Neural crest cell (in vitro differentiated cells): ENCODE measurements at places on chromosomes 12 and 14. TPM values are rescaled to one million over a fixed set of nuclear protein-coding genes. Genes with fewer than 3 reads are reported as not detected.

DNA sequence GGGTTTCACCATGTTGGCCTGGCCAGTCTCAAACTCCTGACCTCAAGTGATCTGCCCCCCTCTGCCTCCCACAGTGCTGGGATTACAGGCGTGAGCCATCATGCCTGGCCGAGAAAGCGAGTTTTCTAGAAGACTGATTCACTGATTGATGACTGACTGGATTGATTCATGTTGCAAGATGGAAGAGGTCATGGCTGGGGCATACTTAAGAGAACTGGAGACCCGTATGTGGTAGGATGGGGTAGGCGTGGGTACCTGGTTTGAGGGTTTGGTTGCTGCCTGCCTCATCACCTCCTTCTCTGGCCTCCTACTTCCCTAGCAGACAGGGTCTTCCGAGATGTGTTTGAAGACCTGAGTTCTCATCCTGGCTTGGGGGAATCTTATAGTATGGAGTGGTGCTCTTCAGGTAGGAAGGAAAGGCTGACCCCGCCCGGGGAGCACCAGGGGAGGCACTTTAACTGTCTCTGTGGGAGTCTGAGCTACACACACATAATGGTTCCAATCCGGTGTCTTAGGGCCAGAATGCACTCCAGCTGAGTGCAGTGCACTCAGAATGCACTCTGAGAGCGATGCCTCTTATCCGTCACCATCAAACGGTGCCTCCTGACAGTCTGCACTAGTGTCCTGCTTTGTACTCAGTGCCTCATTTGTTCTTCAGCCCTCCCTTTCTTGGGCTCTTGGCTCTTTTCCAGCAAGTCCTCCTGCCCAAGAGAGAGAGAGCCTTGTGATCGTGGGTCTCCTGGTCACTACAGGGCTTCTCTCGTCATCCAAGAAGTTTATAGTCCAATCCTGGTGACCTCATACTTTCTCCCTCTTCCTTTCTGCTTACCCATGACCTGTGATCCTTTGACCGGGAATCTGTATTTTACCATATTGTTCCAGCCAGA lies 19.7 kb downstream of the PLEKHG3 start:
- H3K36me3 ChIP-seq: peaks cover 8% of the 10 kb centered on the region
- H3K27ac ChIP-seq: peak overlapping the region; percentile 59
- peaks cover 98% of the 10 kb centered on the region for H3K27me3 ChIP-seq
- peak overlapping the region; percentile 4 for H3K4me3 ChIP-seq

DNA sequence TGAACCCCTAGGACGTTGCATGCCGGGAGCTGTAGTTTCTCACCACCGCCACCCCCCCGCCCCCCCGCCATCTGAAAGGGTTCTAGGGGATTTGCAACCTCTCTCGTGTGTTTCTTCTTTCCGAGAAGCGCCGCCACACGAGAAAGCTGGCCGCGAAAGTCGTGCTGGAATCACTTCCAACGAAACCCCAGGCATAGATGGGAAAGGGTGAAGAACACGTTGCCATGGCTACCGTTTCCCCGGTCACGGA lies 501 bp upstream of the HSP90B1 start:
- H3K36me3 ChIP-seq: peaks cover 5% of the 10 kb centered on the region
- peaks cover 4% of the 10 kb centered on the region for H3K27me3 ChIP-seq
- DNase-seq: no peak

DNA sequence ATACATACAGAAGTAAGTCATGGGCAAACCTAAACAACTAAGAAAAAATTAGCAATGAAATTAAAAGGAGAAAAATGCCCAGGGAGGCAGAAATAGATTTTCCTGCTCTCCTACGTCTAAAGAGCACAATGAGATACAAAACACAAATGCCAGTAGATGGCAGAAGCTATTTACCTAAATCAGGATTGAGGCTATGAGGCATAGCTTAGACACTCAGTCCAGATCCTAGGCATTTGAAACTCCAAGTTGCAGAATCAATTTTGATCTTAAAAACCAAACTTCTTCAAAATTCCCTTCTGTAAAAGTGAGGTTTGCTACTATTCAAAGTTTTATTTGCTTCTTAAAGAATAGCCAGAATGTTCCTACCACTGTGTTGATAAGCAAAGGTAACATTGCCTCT lies 368.6 kb downstream of the DAD1 start:
- H3K4me1 ChIP-seq: no peaks in the 10 kb centered on the region
- H3K27ac ChIP-seq: no peak overlapping the region
- no peaks in the 10 kb centered on the region for H3K36me3 ChIP-seq
- DNase-seq: no peak
- no peak overlapping the region for H3K4me3 ChIP-seq

- H3K4me1 ChIP-seq: no peaks in the 10 kb centered on the region
- DNase-seq: no peak
- H3K27me3 ChIP-seq: no peaks in the 10 kb centered on the region
- H3K4me3 ChIP-seq: no peak overlapping the region
- no peak overlapping the region for H3K27ac ChIP-seq
Measured at GRCh38 chr14:79325557-79325956, 885.7 kb downstream of the DIO2 start.

DNA sequence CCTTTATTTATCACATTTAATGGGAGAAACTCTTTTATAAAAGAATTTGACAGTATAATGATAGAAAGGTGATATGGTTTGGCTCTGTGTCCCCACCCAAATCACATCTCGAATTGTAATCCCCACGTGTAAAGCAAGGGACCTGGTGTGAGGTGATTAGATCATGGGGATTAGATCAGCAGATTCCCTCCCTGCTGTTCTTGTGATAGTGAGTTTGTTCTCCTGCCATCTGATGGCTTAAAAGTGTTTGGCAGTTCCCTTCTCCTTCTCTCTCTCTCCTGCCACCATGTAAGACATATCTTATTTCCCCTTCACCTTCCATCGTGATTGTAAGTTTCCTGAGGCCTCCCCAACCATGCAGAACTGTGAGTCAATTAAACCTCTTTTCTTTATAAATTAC lies 1110.3 kb downstream of the FLRT2 start:
- DNase-seq: no peak
- H3K4me3 ChIP-seq: no peak overlapping the region
- no peaks in the 10 kb centered on the region for H3K36me3 ChIP-seq
- H3K27ac ChIP-seq: no peak overlapping the region

- H3K27ac ChIP-seq: no peak overlapping the region
- no peak overlapping the region for H3K4me3 ChIP-seq
- peaks cover 63% of the 10 kb centered on the region for H3K36me3 ChIP-seq
Measured at GRCh38 chr12:19480459-19480858, 41.2 kb downstream of the AEBP2 start.

DNA sequence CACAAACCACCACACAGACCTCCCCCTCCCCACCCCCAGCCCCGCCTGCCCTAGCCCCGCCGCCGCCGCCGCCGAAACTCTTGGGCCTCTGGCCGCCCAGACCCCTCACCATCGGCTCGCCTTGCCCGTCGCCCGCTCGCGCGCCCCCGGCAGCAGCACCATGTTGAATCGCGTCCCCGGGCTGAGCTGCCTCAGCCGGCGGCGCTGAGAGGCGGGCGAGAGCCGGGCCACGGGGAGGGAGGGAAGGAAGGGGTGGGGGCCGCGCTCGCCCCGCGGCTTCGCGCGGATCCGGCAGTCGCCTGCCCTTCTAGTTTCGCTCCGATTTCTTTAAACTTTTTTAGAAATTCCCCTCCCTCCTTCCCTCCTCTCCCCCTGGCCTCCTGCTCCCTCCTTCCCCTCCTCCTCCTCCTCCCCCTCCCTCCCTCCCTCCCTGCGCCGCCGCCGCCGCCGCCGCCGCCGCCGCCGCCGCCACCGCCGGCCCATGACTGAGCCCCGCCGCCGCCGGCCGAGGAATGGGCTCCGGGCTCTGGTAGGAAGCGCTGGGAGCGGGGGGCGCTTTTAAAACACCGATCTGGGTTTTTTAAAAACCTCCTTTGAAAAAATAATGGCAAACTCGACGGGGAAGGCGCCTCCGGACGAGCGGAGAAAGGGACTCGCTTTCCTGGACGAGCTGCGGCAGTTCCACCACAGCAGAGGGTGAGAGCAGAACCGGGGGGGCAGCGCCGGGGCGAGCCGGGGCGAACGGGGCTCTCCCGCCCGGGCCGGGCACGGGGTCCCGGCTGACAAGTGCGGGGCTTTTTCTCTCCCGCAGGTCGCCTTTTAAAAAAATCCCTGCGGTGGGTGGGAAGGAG lies at the start of gene ARID2:
Gene ARID2, plus strand, starts transcription at position 474 of the 851 bp plus-strand sequence. Its CDS starts 131 bp downstream, at position 605.
- H3K27ac ChIP-seq: peak within 1 kb of the TSS; percentile 99
- peak within 1 kb of the TSS; percentile 99 for H3K4me3 ChIP-seq

- H3K27me3 ChIP-seq: no peaks in the 10 kb centered on the region
- H3K36me3 ChIP-seq: no peaks in the 10 kb centered on the region
- no peak overlapping the region for H3K4me3 ChIP-seq
- H3K4me1 ChIP-seq: no peaks in the 10 kb centered on the region
- no peak overlapping the region for H3K27ac ChIP-seq
Measured at GRCh38 chr14:102233081-102233480, 71.9 kb downstream of the MOK start.

DNA sequence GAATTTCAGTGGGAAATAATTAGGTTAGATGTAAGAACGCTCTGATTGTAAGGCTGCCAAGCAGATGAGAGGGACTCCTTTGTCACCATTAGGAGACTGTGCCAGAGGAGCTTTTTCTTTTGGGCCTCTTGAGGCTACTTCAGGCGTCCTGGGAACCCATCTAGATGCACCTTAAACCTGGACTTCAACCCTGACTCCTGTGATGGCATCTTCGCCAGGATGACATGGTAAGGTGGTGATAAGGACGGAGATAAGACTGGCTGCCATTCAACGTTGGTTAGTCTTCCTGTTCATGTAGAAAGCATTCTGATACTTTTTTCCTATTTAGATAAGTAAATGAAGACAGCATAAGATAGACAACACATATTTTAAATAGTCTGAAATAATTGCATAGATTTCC lies 36.3 kb downstream of the STK38L start:
- H3K36me3 ChIP-seq: no peaks in the 10 kb centered on the region
- no peak overlapping the region for H3K4me3 ChIP-seq
- H3K27ac ChIP-seq: no peak overlapping the region

GRCh38 chr12:86254399-86255107 lies 1.6 kb downstream of the MGAT4C start:
- no peaks in the 10 kb centered on the region for H3K27me3 ChIP-seq
- H3K27ac ChIP-seq: no peak overlapping the region
- H3K4me3 ChIP-seq: no peak overlapping the region
- H3K36me3 ChIP-seq: no peaks in the 10 kb centered on the region
- H3K4me1 ChIP-seq: peaks cover 7% of the 10 kb centered on the region

DNA sequence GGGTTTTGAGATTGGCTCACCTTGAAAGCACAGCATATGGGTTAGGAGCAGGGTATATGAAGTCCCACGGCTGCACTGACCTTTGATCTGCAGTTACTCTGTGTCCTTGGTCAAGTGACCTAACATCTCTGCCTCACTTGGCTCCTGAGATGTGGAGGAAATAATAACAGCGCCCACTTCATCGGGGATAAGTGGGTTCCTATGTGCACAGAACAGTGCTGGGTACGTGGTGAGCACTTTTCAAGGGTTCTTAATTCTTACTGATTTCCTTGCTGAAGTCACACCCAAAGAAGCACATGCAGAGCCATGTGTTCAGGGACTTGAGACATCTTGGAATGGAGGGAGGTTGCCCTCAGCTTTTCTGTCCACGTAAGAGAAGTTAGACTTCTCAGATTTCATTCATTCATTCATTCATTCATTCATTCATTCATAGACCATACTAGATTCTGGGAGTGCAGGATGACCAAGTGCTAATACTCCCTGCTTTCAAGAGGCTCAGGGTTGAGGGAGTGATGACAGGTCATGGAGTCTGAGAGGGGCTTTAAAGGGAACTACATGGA lies 39.4 kb downstream of the ADGRD1 start:
- H3K4me1 ChIP-seq: peaks cover 4% of the 10 kb centered on the region
- H3K36me3 ChIP-seq: no peaks in the 10 kb centered on the region
- H3K4me3 ChIP-seq: no peak overlapping the region
- no peaks in the 10 kb centered on the region for H3K27me3 ChIP-seq
- no peak for DNase-seq
- H3K27ac ChIP-seq: no peak overlapping the region

GRCh38 chr12:57470286-57470969 lies 9.2 kb downstream of the ARHGAP9 start:
- no peaks in the 10 kb centered on the region for H3K36me3 ChIP-seq
- H3K27me3 ChIP-seq: peaks cover 86% of the 10 kb centered on the region
- DNase-seq: no peak
- no peak overlapping the region for H3K4me3 ChIP-seq
- peaks cover 4% of the 10 kb centered on the region for H3K4me1 ChIP-seq

DNA sequence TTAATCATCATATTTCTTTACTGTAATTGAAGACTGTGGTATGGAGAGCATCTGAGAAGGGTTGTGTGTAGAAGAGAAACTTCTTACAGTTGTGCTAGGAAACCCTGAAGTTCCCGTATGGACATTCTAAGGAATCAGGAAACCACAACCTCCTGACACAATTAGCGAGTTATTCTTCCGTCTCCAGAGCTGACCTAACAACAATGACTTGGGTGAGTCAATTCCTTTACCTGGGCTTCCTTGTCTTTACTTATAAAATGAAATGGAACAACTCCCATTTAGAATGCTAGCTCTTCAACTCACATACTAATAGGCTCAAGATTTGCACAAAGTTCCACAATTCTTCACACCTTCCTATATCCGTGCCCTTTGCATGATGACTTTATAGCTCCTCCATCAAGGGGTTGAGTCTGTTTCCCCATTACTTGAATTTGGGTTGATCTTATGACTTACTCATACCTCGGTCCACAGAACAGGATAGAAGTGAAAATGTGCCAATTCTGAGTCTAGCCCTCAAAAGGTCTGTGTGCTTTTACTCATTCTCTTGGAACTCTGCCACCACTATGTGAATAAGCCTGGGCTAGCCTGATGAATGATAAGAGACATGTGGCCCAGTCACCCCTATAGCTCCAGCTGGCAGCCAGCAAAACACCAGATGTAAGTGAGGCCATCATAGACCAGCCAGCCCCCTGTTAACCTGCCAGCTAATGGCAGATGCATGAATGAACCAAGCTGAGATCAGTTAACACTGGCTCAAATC lies 459.4 kb downstream of the ETNK1 start:
- no peaks in the 10 kb centered on the region for H3K27me3 ChIP-seq
- no peaks in the 10 kb centered on the region for H3K4me1 ChIP-seq
- H3K4me3 ChIP-seq: no peak overlapping the region
- no peaks in the 10 kb centered on the region for H3K36me3 ChIP-seq
- H3K27ac ChIP-seq: no peak overlapping the region

DNA sequence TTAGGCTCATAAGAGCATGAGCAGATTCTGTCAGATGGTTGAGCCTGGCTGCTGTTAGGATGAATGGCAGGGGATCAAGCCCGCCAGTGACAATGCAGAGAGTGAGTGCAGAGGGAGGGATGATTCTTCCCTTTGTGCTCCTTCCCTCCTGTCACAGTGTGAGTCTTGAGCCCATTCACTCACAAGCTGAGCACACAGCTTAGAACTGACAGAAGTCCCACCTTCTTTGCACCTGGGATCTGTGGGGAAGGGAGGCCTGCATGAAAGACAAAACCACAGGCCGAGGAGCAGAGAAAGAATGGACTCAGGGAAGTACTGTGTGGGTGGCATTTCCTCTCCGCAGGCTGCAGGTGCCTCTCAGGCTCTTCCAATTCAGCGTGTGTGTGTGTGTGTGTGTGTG lies 160.6 kb downstream of the KCNA5 start:
- H3K36me3 ChIP-seq: no peaks in the 10 kb centered on the region
- H3K4me3 ChIP-seq: no peak overlapping the region
- no peaks in the 10 kb centered on the region for H3K27me3 ChIP-seq
- peak overlapping the region; percentile 53 for H3K27ac ChIP-seq

The SMIM41 gene
- total RNA-seq: not detected in 2 replicates

The TSPAN9 gene
- total RNA-seq: 22.8 and 23.8 TPM in 2 replicates

The METTL17 gene
- 86.5 and 88.8 TPM in 2 replicates for total RNA-seq

The CELA1 gene
- not detected in 2 replicates for total RNA-seq

The KITLG gene
- total RNA-seq: 6.2 and 7.0 TPM in 2 replicates

The NAB2 gene
- 58.0 and 61.2 TPM in 2 replicates for total RNA-seq

The ASPG gene
- total RNA-seq: not detected in 2 replicates

The LRP1-AS gene
- total RNA-seq: not detected in 2 replicates
